Hematopoietic multipotent progenitor cell treated with erythropoietin and hydrocortisone succinate and interleukin-3 and kit ligand, for 6 days (in vitro differentiated cells): ENCODE measurements at places on chromosomes 4 and X.

GRCh38 chr4:130056286-130056685, 960.3 kb downstream of the C4orf33 start:
- DNase-seq: no peak

DNA sequence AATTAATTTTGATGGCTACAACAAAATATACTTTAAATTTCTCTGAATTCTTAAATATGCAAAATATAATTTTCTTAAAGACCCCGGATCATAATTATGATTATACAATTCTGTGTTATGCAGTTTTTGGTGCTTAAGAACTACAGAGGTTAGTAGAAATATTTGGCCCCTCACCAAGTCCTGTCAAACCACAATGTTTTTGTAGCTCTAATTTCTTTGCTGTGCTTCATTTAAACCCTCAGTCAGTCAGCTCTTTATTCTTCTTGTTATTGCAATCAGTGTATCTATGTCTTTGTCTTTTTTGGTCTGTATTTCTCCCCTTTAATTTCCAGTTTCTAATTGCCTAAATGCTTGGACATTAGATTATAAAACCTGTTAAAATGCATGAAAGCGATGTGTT, 186.1 kb downstream of the CAMK2D start:
- no peak for DNase-seq

- no peak for DNase-seq
Observed at GRCh38 chrX:107288676-107289075, 82.3 kb downstream of the DNAAF6 start.

- DNase-seq: peak; percentile 95
Observed at GRCh38 chr4:77095101-77095821, 19.5 kb upstream of the CCNI start.
